ENCODE measurements at places on chromosomes 3 and 15.
A peak's percentile ranks its signal among the peaks of the same experiment; 100 is the strongest.

- DNase-seq: peak; percentile 73
Measured at GRCh38 chr15:22949074-22949547, 31.1 kb downstream of the CYFIP1 start.

- no peak for DNase-seq
Measured at GRCh38 chr15:88741671-88742070, 61.6 kb upstream of the ACAN start.

GRCh38 chr3:114115143-114115542 is 58.6 kb downstream of the QTRT2 start:
- DNase-seq: no peak

DNA sequence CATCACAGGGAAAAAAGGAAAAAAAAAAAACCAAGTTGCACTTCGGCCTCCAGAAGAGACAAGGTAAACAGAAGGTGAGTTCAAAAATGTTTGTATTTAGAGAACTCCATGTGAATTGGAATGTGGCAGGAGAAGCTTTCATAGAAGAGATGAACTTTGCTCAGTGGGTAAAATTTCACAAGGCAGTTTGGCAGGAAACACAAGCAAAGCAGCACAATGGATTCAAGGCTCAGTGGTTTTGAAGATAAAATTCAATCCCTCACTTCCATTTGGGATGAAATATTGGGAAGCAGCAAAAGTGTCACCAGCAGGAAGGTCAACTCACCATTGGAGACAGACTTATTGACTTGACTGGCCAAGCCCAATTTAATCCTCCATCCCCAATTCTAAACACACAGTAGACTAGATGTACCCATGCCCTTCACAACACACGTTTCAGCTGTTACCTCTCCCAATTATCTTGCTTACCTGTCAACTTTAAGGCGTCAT is 256.7 kb upstream of the ICE2 start:
- DNase-seq: no peak

GRCh38 chr3:109927726-109928125 is 590.4 kb upstream of the DPPA4 start:
- DNase-seq: no peak

DNA sequence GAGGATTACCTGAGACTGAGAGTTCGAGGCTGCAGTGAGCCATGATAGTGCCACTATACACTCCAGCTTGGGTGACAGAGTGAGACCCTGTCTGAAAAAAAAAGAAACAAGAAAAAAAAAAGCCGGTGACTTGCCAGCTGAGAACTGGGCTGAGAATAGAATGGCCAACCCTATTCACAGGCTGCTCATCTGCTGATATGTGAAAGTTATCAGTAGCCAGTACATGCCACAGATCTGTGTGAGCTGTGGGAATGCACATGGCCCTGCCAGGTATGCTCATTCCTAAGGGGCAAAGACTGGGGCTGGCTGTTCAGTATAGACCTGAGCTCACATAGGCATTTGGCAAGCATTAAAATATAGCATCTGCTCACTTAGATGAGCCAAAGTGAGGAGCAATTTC is 30.9 kb downstream of the IL20RB start:
- DNase-seq: no peak

DNA sequence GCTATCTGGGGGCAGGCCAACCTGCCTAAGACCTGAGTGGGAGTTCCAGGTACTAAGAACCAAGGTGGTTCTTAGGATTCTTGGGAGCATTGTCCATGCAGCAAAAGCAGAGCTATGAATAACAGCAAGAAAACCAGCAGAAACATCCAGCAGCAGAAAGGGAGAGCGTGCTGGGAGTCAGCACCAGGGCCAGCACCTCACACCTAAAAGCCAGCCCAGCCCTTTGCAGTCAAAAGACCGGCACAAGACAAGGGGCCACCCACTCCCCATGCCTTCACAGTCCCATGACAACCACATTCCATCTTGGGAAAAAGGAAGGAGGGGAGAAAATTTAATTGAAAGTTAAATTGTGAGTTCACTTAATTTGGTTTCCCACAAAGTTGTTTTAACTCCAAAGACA is 364.9 kb downstream of the AGBL1 start:
- no peak for DNase-seq

- peak; percentile 82 for DNase-seq
Measured at GRCh38 chr3:139797724-139798343, 120.1 kb upstream of the NMNAT3 start.

DNA sequence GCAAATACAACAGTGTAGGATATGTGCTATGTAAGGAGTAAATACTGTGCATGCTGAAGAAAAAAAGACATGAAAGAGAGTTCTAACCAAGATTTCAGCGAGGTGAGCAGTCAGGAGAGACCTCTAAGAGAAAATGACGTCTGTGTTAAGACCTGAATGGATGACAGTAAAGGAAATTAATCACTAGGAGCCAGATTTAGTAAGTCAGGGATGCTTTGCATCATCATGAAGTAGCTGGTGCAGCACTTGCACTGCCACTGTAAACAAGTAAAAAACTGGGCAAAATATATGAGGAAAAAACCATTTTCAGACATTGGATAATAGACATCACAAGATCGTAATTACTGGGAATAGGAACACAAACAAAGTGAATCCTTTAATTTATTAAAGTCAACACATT is 32.6 kb downstream of the RTP4 start:
- no peak for DNase-seq

GRCh38 chr15:41568350-41569017 is 9.5 kb downstream of the TYRO3 start:
- DNase-seq: peak; percentile 87

DNA sequence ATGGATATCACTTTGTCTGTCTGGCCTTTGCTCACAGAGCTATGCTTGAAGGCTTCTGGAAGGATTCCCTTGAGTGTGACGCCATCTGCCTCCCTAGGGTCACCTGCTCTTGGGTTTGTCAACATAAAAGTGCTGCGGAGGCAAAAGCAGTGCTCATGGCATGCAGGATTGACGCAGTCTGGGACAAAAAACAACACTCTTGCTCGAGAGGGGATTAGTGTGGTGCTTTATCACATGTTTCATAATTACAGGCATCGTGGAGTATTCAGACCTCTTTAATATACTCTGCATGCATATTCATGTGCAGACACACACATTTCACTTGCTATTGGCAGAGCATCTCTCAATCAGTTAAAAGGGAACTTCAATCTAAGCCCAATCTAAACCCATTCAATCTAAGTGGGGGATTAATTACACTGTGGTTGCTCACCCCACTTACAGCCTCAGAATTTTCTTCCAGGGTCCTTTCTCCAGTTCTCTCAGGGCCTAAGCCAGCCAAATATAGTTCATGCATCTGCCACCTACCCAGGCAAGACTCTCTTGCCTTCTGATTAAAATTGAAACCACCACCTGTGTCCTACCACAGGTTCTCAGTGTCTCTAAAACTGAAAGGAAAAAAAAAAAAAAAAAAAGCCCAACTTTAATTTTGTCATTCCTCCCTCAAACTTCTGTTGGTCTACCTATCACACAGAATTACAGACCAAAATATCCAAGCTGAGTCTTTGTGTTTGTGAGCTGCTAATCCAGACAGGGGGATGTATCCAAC is 75.6 kb downstream of the BFSP2 start:
- no peak for DNase-seq
